ENCODE measurements at places on chromosomes 12 and 14.
A peak's percentile ranks its signal among the peaks of the same experiment; 100 is the strongest.

DNA sequence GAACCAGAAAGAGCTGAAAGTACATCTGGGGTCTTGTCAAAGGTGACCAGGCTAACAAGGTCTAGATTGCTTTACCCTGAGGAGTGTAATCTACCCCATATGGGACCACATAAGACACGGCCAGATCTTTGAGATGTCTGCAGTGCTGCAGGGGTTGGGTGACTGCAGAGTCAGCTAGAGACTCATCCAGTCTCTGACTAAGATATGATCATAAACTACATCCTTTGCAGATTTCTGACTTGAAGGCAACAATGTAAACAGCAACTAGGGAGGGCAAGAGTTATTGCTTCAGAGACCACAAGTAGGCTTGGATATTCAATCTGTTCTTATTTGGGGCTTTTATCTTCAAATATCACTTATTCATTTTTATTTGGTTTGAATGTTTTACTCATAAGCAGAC is 1080.5 kb upstream of the FOXG1 start:
- DNase-seq, result no peak

DNA sequence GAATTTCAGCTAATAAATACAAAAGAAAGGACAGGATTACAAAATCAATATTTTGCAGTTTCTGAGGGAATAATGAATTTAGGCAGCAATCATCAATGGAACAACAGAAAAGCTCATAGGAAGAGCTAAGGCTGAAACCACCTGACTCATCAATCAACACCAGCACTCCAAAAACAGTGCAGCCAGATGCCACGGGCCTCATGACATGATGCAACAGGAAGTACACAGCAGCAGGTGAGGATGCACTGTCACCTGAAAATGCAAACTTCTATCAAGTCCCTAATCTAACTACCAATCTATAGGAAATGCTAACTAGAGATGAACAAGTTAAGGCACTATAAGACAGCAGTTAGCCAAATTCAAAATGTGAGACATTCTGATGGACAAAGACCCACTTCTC is 21.7 kb downstream of the GNS start:
- DNase-seq, result peak; percentile 45

- DNase-seq, result no peak
Observed at GRCh38 chr12:50533203-50533584, 28.4 kb downstream of the DIP2B start.

DNA sequence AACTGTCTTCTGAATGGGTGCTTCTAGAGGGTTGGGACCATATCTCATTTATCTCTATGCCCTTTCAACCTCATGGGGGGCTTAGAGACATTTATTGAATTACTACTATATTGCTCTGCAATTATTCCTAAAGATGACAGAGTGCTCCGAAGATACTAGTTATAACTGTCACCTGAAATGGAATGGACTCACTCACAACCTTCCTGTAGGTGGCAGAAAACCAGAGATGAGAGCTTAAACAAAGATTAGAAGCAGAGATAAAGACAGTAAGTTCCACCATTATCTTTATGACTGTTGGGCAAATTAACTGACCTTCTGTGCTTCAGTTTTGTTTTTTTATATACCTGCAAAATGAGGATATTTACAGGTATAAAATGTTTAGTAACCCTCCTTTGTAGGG is 31.5 kb upstream of the GTF2A1 start:
- no peak for DNase-seq

DNA sequence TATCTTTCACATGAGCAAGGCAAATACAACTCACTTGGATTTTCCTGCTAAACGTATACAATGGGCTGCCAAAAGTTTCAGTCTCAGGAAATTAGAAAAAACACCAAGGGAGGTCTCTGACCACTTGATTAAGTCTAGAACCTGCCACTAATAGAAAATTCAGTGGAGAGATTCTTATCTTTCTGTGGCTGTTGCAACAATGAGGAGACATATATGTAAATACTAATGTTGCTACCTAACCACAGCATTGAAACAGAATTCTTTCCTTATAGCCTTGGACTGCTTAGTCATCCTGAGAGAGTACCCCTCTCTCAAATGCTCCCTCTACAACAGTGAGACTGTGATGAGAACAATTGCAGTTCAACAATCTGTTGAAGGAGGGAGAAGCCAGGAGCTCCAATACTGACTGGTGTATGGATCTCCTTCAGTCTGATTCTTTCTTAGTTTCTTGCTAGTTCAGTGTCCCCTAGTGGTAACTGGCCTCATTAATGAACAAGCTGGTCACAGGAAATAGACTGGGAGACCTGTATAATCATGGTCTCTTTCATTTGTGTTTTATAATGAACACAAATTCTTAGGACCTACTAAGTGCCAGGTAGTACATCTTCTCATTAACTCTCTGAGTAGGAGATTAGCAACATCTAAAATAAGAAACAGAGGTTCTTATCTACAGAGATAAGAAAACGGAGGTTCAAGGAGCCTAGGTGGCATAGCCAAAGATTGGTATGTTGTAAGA is 164.5 kb downstream of the SLC38A4 start:
- peak; percentile 47 for DNase-seq

- DNase-seq, result no peak
Observed at GRCh38 chr12:77314378-77315052, 249.1 kb upstream of the E2F7 start.

GRCh38 chr14:103155010-103155409 is 31.7 kb downstream of the TNFAIP2 start:
- no peak for DNase-seq

DNA sequence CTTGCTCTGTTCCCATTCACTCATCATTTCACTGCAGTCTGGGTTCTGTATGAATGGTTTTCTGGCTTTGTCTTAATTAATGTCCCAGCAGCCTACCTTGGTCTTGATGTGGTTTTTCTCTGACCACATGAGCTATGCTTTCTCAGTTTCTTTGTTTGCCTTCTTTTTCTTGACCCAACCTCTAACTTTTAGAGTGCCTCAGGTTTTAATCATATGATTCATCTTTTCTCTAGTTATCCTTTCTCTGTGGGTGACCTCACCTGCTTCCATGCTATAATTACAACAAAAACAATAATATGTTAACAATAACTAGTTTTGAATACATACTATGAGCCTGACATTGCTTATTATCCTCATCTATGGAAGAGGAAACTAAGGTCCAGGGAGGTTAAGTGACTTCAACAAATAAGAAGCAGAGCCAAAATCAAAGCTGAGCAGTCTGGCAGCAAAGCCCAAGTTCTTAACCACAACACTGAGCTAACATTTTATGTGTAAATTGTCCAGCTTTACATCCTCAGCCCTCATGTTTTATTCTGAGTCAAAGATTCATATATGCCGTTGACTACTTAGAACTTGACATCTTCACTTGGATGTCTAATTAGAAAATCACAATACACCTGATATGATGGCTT is 4.7 kb upstream of the EPYC start:
- DNase-seq, result no peak

DNA sequence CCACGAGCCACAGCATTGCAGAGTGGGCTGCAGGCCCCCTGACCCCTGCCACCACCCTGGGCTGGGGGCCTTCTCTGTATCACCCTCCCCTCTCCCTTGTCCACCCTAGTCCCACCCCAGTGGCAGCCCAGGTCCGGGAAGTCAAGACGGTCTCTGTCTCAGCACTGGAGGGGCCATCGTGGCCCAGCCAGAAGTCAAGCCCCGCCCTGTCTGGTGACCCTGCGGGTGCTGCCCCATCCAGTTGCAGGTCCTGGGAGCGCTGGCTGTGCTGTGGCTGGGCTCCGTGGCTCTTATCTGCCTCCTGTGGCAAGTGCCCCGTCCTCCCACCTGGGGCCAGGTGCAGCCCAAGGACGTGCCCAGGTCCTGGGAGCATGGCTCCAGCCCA is 2.7 kb downstream of the PLD4 start:
- DNase-seq, result no peak

DNA sequence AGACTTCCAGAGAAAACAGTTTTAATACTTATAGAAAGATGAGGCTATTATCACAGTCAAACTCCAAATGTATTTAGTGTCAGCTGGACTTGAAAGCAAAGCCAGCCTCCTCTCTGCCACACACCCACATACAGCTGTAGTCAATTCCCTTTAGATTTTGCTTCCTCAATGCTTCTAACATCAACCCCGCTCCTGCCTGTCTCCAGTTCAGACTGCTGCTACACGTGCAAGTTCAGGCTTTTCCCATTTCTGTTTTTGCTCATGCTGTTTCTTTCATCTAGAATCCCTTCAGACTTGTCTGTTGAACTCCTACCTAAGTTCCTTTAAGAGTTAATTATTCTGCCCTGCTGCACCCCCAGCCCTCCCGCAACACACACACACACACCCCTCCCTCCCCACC is 380.0 kb downstream of the KCNH5 start:
- DNase-seq, result no peak

DNA sequence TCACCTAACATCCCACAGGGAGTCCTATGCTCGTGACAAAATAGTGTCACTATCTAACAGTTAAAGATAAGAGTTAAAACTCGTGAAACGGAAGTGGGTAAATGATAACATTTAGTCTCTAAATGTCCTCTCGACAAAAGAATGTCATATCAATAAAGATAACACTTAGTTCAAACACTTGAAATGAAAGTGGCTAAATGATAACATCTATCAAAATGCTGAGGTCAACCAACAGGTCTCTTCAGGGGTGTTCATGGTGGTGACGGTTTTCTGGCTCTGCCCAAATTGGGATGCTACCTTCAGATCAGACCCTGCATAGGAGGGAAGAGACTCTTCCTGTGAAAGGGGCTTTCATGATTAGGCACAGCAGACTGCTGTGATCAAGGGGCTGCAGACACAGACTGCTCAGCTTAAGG is 22.1 kb downstream of the IL26 start:
- no peak for DNase-seq

DNA sequence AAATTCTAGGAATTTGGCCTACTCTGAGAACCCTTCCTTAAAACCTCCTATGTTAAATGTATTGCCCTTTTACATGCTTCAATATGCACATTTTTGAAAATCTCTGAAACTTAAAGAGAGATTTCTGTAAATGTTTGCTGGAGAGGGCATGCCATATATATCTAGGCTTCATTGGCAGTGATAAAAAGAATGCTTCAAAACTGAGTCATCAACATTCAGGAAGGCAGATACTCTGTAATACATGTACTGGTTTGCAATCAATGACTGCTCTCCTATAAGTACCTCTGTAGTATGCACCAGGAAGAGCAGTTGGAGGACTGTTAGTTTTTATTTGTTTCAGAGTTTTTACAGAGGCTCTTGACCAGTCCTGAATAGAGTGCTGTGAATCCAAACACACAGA is 739.9 kb downstream of the SLC16A7 start:
- no peak for DNase-seq

DNA sequence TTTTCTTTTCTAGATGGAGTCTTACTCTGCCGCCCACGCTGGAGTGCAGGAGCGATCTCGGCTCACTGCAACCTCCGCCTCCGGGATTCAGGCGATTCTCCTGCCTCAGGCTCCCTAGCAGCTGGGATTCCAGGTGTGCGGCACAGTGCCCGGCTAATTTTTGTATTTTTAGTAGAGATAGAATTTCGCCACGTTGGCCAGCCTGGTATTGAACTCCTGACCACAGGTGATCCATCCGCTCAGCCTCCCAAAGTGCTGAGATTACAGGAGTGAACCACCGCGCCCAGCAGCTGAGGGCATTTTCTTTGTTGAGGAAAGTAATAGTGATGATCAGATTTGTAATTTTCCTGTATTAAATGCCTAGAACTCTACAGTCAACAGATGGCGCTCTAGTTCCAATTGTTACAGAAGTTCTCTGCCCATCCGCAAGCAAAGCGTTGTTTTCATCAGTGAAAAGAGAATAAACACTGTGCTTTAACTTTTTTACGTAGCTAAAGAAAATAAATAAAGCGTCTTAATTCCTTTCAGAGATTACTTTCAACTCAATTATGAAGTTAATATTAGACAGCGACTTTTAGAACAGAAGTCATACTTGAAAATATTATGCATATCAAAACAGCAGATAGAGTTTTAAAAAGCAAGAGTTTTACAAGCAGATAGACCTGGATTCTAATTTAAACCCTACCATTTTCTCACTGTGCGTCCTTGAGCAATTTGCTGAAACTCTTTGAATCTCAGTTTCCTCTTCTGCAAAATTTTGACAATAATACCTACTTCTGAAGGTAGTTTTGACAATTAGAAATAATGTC is 335.1 kb downstream of the DUSP6 start:
- peak; percentile 76 for DNase-seq

DNA sequence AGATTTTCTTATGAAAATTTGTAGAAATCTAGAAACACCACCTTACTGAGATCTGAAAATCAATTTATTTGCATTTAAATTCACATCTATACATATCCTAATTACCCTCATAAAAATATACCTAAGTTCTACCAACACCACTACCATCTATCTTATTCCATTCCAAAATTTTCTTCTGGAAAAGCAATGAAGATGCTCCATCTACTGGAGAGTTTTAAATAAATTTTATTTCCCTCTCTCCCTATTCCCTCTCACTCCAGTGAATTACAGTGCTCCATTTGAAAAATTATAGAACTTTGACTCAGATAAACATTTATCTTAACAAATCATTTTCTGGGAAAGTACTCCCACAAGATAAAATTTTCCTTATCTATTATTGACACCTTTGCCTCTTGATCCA is 2.3 kb upstream of the C14orf39 start:
- DNase-seq, result no peak

DNA sequence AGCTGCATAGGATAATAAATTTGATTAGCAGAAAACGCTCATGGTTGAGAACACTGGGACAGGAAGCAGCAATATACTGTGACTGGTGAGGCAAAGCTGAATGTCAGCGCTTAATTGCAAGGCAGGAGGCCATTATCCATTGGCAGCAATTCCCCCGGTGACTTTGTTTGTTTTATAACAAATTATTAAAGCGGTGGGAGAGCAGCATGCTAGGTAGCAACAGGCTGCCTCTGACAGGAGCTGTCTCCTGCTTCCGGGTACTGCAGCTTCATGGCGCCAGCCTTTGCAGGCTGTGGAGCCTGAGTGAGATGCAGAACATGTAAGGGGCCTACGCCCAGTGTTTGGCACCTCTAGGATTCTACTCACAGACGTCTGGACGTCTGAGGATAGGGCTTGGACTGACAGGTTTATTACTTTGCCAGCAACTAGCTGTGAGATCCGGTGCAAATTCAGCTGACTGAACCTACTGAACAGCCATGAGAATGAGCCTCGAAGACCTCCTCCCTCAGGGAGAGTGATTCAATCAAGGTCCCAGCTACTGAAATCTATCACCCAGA is 82.1 kb upstream of the SSTR1 start:
- no peak for DNase-seq

- DNase-seq, result no peak
Observed at GRCh38 chr14:63474844-63475243, 68.3 kb downstream of the PPP2R5E start.

- DNase-seq, result no peak
Observed at GRCh38 chr14:94961386-94962165, 191.7 kb upstream of the GSC start.

DNA sequence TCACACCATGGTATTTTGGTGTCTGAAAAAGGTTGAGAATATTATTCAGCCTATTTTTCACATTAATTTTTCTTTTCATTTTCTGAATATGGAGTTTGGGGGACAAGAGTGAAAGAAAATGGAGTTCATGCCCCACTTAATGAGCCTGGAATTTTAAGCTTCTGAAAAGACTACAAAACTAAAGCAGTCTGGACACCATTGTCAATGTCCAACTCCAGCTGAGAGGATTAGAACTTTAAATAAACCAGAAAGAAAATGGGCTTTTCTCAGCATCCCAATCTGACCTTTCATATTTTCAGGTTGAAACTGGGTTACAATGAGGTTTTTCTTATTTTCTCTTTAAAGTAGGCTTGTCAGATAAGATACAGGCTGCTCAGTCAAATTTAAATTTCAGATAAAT is 207.7 kb downstream of the SLC6A15 start:
- no peak for DNase-seq
